ENCODE measurements at places on chromosomes 12 and 14.
A peak's percentile ranks its signal among the peaks of the same experiment; 100 is the strongest.

- no peak for DNase-seq
These were observed 11.6 kb upstream of the AP4S1 start for GRCh38 chr14:31013841-31014240.

GRCh38 chr12:124457287-124458219, 109.9 kb downstream of the NCOR2 start:
- DNase-seq = no peak

DNA sequence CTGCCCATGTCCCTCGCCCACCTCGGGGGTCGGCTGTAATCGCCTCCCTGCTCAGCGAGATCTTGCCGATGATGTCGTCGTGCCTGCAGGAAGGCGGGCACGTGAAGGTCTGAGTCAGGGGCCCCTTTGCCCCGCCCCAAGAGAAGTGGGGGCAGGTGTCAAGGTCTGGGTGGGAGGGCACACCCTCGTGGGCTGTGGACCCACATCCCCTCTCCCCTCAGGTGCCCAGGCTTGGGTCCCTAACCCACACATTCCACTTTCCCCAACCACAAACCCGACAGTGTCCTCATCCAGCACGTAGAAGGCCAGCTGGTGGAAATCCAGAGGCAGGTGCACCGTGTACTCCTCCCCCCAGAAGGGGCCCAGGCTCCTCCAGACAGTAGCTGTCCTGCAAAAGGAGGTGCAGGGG, 7.8 kb downstream of the RASAL1 start:
- DNase-seq = no peak

DNA sequence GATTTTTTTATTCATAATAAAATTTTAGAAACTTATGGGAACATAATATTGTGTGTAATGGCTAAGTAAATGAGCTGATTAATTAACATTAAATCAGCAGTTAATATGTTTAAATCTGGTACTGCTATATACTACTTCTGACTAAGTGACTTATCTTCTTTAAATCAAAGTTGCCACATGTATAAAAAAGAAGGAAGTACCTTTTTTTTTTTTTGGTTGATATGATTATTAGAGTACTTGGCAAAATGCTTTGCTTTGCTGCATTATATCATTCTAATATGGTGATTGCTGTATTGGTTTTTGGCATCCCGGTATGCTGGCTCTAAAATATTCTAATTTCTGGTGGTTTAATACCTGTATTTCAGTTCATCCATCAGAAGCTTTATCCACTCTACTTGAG, 319.1 kb upstream of the RGS6 start:
- DNase-seq = no peak

GRCh38 chr12:1435456-1435855, 158.9 kb downstream of the FBXL14 start:
- DNase-seq = peak; percentile 11

DNA sequence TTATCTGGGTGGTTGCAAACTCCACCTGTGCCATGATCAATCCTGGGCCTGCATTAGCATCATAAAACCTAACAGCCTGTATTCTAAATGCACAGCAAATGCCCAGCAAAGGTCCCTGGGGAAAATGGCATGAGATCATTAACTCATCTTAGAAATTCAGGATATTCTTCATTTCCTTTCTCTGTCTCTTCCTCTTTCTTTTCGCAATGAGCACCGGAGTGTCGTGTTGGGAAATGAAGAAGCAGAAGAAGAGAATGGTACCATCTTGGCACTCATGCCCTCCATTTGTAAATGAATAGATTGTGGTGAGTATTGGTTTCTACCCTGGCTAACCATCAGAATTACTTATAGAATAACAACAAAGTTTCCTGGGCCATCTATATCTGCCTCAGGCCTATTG, 193.6 kb downstream of the GALC start:
- DNase-seq = no peak

- peak; percentile 30 for DNase-seq
These were observed 36.2 kb downstream of the TMEM120B start for GRCh38 chr12:121748571-121749265.

DNA sequence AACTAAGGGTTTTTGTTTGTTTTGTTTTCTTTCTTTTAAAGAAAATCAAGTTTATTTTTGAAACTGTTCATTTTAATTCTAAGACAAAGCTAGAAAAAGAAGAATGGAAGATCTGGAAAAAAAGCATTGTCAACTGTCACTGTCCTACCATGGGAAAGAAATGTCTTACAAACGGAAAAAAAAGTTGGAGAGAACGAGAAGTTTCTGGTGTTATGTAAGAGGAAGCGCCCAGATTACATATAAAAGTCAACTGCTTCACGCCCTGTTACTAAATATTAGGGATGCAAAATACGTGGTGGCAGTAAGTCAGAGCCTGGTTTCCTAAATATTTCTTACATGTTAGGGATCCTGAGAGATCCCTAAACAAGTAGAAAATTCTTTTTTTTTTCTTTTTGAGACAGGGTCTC, 14.3 kb upstream of the FBXL14 start:
- no peak for DNase-seq

GRCh38 chr12:96208346-96208745, 14.2 kb downstream of the ELK3 start:
- DNase-seq = no peak

DNA sequence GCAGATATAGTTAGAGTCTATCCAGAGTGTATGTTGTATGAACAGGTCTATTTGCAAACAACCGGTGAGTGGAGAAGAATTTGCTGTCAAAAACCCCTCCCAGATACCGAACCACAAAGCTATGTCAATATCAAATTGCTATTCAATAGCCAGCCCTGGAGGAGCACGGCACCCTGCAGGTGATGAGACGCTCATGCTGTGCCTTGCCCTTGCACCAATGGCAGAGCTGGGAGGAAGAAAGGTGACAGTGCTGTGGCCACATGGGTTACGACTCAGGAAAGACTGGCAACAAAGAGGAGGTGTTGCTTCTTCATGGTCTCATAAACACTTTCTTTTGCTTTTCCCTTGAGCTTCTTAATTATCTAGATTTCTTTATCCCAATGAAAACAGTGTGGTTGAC, 55.7 kb downstream of the PAX9 start:
- no peak for DNase-seq

- no peak for DNase-seq
These were observed 623.6 kb downstream of the AACS start for GRCh38 chr12:125688881-125689280.

DNA sequence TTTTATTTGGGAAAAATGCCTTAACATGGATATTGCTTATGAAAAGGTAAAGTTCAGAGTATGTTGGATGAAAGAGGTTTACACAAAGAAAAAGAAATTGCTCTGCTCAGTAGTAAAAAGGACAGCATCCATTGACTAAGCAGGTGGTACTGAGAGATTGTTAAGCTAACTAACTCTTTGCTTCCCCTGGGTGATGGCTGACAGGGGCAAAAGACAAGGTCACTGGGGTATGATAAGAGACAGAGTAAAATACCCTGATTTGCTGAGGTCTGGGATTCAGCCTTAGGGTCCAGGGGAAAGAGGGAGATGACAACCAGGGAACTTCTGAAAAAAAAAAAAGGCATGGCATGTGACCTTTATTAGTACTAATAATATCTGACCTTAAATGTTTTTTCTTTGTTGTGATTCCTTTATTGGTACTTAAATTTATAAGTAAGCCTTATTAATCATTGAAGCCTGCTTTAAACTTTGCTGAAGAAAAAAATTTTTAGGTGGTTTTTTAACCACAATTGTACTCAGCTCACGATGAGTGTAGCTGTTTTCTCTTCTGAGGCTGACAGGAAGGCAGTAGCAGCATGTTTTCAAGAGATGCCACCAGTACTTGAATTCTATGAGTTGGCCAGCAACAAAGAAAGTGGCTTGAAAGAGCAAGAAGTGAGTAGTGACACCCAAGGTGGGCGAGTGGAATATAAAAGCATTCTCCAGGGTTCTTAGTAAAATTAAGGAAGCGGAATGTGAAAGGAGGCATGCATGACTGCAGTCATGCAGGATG, 43.7 kb upstream of the KITLG start:
- DNase-seq = no peak

DNA sequence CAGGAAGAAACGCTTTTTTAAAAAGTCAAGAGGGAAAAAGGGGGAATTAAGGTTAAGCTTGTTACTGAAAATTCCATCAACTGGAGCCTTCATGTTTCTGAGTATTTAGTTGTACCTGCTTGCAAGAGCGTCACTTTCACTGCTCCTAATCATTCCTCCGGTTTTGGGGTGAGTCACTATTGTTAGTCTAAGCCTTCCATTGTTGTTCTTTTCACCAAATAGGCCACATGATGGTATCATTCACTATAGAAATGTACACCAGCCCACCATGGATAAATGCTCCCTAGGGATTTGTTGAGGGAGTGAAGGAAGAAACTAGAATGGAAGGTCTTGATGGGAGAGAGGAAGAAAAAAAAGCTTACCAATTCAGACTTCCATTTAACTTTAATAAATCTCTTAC, 3.0 kb downstream of the IL22 start:
- no peak for DNase-seq

DNA sequence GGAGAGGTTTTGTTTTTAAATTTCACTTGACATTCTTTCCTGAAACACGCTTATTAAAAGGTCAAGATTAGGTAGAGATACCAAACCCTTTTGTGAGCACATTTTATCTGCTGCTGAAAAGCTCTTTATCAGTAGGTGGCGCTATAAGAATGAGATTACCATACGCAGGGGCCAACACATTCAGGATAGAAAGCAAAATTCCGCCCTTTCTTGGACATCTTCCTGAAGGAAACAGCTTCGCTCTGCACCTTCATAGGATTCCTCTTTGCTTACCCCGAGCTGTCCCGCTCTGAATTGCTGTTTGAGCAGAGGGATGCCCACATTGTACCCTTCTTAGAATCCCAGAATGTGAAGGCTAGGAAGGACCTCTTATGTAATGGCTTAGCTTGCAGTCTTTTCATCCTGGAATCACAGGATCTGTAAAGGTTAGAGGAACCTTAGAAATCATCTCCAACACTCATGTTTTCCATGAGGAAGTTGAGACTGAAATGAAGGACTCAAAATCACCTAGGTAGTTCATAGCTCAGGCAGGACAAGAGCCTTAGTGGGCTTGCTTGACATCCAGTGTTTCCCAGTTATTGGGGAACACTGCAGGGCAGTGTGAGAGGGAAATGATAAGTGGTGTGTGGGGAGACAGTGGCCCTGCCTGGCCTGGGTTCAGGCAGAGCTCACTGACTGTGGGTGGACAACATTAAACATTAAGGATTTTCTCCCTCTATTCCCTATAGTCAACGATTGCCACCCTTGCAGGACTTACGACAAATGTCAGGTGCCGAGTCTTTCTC, 38.7 kb upstream of the CRY1 start:
- DNase-seq = peak; percentile 87

- DNase-seq = no peak
These were observed 22.9 kb downstream of the DYRK2 start for GRCh38 chr12:67671419-67671818.

DNA sequence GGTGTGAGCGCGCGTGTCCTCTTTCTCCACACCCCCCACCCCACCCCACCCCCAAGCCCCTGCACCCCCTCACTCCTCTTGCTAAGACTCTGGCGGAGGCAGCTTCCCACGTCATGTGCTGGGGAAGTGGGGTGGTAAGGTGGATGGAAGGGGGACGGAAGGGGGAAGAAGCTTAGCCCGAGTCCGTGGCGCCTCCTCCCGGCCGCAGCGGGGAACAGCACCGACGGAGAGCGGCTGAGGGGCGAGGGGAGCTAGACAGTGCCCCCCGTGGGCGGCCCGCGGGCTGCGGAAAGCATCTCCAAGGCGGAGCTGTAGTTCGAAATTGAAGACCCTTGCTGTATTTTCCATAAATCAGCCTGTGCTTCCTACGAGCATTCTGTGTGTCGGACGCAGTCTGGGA, 588 bp upstream of the GRIN2B start:
- peak; percentile 53 for DNase-seq

- DNase-seq = no peak
These were observed 64.6 kb downstream of the SUSD6 start for GRCh38 chr14:69675877-69676416.

- DNase-seq = no peak
These were observed 13.6 kb downstream of the SFSWAP start for GRCh38 chr12:131724534-131724933.

DNA sequence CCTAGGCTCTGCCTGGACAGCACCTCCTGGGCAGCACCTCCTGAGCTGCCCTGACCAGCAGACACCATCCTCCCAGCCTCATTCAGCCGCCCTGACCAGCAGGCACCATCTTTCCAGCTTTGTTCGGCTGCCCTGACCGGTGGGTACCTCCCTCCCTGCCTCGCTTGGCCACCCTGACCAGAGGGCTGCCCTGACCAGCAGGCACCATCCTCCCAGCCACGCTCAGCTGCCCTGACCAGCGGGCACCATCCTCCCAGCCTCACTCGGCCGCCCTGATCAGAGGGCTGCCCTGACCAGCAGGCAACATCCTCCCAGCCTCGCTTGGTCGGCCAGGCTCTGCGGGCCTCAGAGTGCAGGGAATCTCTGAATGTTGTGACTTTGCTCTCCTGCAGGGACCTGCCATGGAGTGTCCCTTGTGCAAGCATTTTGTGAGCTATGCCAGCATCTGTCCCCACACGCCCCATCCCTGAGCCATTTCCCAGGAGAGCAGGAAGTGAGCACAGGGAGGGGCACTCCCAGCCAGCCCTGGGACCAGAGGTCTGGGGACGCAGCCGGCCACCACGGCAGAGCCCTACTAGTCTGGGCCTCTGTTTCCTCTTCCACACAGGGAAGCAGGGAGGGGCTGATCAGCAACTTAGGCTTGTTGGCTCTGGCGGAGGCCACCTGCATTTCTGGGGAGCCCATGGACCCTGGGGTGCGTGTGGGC, 265.5 kb downstream of the SEC23A start:
- no peak for DNase-seq

DNA sequence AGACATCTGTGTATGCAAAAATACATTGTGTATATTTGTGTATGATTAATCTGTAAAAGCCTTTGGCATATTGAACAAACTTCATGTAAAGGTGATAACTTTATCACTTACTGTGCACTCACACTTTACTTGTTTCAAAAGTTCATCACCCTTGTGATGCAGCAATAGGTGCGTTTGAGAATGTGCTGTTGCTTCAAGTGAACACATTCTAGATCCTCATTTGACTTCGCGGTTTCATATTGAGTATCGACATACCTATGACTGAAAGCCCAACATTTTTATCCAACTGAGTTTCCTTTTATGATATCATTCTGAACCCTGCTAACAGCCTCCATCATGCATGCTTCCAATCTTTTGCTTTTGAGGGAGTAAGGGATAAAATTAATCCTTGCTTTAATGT, 1086.9 kb downstream of the TMEM121 start:
- DNase-seq = no peak

DNA sequence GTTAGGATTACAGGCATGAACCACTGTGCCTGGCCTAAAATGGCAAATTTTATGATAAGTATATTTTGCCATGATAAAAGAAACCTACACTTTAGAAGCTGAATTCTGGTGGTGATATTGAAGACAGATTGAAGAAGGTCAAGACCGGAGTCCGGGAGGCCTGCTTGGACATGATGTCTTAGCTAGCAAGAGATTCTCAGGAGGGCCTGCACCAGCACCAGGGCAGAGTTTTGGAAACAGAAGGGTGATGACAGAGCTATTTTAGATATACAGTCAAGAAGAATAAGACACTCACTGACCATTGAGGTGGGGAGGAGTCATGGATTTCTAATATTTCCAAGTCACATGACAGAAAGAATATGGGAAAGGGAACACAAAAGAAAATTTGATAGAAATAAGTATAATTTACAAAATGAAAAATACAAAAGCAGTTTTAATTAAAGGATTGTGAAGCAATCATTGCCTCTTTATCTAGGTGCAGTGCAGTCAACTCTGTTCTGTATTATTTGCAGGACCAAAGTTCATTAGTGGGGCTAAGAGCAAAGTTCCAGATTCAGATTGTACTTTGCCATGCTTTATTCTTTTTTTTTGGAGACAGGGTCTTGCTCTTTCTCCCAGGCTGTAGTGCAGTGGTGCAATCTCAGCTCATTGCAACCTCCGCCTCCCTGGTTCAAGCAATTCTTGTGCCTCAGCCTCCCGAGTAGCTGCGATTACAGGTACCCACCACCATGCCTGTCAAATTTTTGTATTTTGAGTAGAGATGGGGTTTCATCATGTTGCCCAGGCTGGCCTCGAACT, 9.3 kb upstream of the PPP4R3A start:
- no peak for DNase-seq
